ENCODE measurements at places on chromosomes 16 and 17.

DNA sequence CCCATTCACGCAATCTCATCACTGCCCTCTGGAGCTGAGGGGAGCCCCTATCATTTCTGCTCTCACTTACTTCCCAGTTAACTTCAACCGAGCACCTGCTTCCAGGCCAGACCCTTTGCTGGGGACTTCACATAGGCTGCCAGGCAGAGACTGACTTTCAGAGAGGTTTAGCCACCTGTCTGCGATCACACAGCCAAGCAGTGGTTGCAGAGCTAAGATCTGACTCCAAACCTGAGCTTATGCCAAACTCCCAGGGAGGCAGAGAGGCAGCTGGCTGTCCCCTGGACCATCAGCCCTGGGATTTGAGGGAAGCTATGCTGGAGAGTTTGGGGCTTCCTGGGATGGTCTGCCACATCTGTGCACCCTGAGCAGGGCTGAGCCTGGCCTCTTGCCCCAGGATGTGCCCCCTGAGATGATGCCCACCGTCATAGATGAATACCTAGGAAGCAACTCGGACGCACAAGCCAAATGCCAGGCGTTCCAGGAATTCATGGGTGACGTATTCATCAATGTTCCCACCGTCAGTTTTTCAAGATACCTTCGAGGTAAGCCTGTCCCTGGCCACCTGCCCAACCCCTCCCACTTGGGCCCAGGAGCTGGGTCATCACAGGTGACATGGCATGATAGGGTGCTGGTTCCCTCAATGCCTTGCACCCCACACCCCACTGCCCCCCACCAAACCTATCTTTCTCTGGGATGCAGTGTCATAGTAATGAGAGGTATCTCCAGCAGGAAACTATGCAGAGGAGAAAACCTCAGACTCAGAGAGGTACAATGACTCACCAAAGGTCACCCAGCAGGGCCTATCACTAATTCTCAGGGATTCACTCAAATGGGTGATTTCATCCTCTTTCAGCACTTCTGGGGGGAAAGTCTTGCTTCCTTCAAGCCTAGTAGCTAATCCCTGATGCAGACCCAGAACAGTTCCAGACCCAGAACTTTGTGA is 10.0 kb downstream of the CES3 start:
- DNase-seq = no peak

GRCh38 chr16:85902366-85903155 is 3.6 kb downstream of the IRF8 start:
- DNase-seq = no peak

- no peak for DNase-seq
These were observed 13.4 kb downstream of the TBX2 start for GRCh38 chr17:61412860-61413660.

- no peak for DNase-seq
These were observed 19.9 kb upstream of the SEC14L1 start for GRCh38 chr17:77120868-77121267.

- no peak for DNase-seq
These were observed 275.7 kb downstream of the TOX3 start for GRCh38 chr16:52271088-52271750.

- DNase-seq = no peak
These were observed 163.5 kb downstream of the COPRS start for GRCh38 chr17:31695456-31696090.

DNA sequence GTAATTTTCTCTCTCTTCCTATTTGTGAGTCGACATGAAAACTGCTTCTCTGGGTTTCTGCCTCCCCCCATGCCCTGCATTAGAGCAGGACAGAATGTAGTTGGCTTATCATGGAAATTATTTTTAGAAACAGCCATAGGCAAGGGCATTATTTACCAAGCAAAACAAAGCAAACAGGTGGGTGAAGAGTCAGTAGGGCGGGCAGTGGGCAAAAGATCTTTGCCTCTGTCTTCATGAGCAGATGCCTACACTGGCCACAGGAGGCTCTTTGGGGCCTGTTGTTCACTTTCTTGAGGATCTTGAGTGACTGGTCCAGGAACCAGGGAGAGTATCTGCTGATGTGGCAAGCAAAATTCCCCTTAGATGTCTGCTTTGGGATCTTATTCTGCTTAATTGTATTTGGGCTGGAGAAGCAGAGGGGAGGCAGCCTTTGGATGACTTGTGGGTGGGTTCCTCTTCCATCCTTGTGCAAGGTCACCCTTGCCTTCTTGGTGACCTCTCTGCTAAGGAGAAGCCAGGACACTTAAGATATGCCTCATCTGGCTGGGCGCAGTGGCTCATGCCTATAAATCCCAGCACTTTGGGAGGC is 42.5 kb upstream of the CLEC19A start:
- no peak for DNase-seq

DNA sequence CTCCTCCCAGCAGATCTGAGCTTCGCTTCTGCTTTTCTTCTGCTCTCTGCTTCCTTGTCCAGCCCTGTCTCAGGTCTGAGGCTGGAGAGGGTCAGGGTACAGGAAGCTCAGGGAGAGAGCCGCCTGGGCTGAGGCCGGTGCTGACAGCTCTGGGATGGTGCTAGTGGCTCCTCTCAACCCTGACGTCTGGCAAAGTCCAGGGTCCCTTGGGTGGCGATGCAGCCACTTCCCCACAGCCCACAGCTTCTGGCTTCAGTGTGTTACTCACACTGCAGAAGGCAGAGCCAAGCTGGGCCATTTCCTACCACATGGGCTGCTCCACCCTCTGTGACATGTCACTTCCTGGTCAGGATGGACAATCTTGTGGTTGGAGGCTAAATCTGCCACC is at the start of gene CD300C:
CD300C (minus strand) TSS at position 273 of the 388 bp plus-strand sequence. CDS start 333 bp downstream, outside the sequence.
- DNase-seq = no peak

DNA sequence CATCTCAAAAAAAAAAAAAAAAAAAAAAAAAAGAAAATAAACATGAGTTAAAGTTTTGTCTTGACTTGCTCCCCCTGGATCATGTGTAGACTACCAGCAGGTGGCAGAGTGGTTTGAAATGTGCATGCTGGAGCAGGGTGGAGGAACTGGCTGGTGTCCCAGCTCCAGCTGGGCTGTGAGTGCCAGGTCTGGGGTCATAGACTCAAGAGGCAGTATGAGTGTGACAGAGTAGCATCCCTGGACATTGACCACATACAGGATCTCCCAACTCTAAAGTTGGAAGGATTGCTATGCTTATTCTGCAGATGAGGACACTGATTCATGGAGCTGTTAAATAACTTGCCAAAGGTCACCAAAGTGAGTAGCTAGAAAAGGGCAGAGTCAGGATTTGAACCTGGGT is 198.0 kb upstream of the MPHOSPH6 start:
- no peak for DNase-seq

DNA sequence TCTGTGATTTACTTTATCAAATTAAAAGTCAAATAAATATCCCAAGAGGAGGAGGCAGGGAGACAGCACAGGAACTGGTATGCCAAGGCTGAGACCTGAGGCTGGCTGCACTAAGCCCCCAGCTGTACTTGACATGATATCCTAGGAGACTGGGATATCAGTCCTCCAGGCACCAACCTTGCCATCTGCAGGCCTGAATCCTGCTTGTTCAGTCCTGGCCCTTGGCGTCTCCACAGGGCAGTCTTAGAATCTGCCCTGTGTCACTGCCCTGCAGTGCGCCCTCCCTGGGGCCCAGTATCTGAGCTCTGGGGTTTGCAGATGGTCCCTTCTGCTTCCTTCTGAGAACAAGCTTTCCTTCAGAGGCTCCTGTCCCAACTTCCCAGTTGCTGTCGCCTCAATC is 75.9 kb downstream of the HS3ST3A1 start:
- DNase-seq = no peak

DNA sequence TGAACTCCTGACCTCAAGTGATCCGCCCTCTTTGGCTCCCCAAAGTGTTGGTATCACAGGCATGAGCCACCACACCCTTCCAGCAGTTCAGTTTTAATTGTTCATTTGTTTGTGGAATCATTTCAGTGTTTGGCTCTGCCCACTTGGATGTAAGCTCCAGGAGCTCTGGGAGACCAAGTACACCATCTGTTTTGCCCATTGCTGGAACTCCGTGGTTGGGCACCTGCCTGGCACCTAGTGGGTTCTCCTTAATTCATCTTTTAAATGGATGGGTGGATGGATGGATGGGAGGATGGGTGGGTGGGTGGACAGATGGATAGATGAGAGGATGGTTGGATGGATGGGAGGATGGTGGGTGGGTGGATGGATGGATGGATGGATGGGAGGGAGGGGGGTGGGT is 953 bp upstream of the NECAB2 start:
- no peak for DNase-seq

GRCh38 chr16:11057711-11058345 is 113.5 kb downstream of the CLEC16A start:
- no peak for DNase-seq

DNA sequence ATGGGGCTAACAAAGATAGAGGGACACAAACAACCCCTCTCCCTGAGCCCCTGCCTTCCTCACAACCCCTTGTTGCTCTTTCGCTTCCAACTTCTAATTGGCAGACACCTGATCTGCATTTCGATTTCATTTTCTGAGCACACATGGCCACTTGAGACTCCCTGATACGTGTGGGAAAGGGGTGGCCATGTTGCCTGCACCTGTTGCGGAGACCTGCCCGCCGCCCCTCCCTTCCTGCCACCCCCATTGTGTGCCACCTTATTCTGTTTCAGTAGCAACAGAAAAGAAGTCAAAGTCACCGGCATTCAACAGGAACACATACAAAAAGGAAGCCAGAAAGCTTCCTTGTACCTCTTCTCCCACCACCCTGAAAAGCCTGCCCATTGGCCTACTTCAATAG is 254.7 kb upstream of the SOX9 start:
- no peak for DNase-seq
